Activated CD4-positive, alpha-beta T cell treated with anti-CD3 and anti-CD28 coated beads, Interleukin-2, Interleukin-6, amounts not matched to agents 100 ng/mL and 50 ng/mL, durations not matched to agents 16 hours and 8 hours (primary cell): ENCODE measurements at places on chromosomes 1 and 21.

DNA sequence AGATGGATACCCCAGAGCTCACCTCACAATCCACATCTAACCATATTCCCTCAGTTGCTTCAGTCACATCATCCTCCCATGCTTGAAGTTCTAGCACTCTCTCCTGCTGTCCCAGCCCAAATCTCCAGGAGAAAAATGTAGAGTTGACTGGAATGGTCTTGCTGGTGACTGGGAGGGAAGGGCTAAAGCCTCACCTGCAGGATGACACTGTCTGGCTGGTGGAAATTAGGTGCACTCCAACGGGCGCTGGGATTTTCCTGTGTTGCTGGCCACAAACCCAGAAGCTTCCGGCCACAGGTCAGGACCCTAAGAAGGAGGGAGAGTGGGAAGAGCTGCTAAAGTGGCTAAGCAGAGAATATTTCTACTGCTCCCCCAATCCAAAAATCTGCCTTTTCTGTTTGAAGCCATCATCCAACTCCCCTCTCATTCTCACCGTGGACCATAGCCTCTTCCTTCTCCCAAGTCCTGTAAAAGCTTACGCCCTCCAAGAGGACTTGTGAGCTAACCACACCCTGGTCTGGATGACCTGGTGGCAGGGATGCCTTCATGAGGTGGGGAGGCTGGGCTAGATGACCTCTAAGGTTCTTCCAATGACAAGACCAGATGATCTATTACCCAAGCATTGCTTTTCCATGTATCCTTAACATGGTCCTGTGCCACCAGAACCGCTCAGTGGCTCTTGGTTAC, 37.5 kb upstream of the PPP1R15B start:
- no peak for DNase-seq

DNA sequence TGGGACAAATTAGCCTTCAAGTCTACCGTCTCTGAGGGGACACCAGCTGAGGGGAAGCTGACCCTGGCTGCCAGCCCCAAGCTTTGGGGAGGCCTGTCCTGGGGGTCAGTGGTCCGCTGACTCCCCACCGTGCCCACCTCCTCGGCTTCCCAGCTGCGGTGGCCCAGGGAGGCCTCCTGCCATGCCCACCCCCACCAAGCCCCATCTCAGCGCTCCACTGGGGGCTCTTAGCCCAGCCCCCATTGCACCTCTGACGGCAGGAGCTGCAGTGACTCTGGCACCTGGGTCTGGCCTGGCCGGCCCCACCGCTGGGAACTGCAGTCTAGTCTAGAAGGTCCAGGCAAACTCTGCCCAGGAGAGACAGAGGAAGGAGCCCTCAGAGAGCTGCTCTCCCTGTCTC, 30.2 kb upstream of the SIM2 start:
- no peak for DNase-seq

- DNase-seq = no peak
Observed at GRCh38 chr1:1755426-1755825, 22.8 kb downstream of the NADK start.

- no peak for DNase-seq
Observed at GRCh38 chr1:61914823-61915482, 172.7 kb downstream of the PATJ start.

- DNase-seq = no peak
Observed at GRCh38 chr21:30541764-30542163, at the start of gene KRTAP19-6. Gene KRTAP19-6, minus strand, starts transcription at chr21:30541864. Its CDS starts 31 bp downstream, at chr21:30541833.

DNA sequence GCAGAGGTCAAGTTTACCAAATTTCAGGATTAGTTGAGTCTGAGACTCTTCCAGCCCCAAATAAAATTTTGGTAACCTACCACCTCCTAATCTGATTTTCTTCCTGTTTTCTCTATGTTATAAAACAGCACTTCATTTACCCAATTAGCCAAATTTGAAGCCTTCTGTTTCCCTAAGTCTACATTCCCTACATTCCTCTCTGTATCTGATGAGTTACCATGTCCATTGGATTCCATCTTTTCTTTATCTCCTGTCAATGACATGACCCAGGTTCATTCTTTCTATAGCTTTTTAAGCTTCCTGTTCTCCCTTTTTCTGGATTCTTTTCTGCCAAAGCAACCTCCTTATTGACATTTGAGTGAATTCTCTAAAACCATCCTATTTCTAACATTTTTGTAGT, 72.8 kb downstream of the OSBPL9 start:
- DNase-seq = no peak

DNA sequence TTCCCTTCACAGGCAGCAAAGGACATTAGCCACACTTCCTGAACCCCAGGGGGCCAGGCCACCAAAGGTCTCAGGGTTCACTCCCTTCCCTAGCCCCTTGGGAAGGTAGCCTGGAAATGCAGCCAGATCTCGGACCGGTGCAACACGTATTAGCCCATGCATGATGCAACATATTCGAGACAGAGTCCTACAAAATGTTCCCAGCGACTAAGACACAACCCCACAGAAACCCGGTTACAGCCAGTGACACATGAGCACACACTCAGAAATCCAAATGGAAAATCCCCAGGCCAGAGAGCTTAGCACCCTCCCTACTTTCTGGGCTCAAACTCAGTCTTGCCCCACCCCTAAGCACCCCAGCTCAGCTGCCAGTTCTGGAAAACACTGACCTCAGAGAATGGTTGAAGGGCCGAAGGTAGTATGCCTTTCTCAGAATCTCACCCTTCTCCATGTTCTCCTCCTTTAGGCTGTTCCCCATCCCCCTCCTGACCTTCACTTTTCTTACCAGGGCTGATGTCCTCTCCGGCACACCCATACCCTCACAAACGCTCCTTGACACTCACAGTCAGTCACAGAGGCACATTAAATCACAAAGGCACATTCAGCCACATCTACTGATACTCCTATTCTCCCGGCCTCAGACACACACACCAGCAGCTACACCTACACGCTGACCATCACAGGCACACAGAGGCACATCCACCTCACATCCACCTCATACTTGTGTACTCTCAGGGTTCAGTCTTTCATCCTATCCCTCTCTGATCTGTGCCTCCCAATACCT, at the start of gene TSPAN1:
Gene TSPAN1 (plus strand): TSS at position 640 of the 784 bp plus-strand sequence. CDS start 6,021 bp downstream, outside the sequence.
- no peak for DNase-seq

DNA sequence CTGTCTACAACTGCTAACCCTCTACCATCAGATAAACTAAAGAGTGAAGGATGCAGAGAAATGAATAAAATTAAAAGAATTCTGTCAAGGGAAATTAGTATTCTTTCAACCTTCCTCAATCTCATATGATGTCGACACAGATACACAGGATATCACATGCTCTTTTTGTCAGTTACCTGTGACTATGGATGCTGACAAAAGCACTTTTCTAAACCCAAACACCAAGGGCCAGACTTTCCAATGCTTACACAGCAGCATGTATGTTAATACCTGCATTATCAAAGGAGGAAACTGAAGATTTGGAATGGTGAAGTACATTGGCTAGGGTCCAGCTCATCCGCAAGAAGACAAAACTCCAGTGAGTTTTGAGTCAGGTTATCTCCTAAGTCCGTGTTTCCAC, 294.0 kb downstream of the SMYD3 start:
- no peak for DNase-seq
